KBM-7 (cell line): ENCODE measurements at places on chromosomes 11 and 22.

DNA sequence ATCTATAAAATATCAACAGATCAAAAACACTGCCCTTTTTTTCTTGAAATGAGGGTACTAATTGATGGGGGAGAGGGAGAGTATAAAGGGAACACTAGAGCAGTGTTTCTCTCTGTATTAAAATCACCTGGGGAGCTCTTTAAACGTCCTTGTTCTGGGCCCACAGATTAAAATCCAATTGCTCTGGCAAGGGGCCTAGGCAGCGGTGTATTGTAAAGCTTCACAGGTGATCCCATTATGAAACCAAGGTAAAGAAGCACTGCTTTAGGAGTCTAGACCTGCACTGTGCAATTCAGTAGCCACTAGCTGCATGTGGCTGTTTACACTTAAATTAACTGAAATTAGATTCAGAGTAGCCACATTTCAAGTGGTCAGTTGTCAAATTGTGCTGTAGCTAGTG, 3.0 kb downstream of the AQP11 start:
- DNase-seq: no peak

GRCh38 chr22:44186737-44187136, 6.0 kb downstream of the PARVG start:
- DNase-seq: no peak

- no peak for DNase-seq
Observed at GRCh38 chr22:20404881-20405280, 10.9 kb downstream of the ZNF74 start.

GRCh38 chr22:31605851-31606585, 56.0 kb downstream of the PISD start:
- DNase-seq: no peak

DNA sequence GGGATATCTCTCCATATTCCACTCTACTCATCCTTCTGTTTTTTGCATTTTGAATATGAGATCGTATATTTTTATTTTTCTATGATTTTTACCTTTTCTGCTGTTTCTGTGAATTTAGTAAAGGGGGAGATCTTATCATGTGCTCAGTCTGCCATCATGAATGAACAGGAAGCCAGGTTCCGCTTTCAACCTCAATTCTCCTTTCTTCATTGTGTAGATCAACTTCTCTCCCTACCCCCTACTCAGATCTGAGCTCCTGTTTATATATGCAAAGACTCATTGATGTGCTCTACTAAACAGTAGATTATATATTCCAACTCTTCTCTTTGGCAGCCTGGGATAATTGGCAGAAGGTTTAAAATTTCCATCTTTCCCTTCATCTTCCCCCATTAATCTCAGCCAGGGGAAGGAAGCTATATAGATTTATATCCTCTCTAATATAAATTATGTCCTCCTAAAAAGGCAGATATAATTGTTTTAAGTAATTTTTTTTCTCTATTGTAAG, 336.7 kb upstream of the PLET1 start:
- DNase-seq: no peak

DNA sequence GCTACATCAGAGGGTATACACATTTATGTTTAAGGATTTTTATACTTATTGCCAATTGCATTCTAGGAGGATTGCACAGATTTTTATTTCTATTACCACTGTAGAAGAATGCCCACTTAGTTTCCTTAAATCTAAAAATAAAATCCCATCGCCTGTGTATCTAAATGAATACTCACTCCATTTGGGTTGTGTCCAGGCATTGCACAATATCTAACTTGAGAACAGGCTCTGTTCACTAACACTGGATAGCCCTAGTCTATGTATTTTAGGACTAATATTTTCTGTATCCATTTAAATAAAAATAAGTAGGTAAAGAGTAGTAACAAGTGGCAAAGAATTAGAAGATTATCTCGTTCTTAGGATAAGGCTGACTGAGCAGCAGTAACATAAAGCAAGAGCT, 4.1 kb downstream of the C11orf52 start:
- DNase-seq: no peak

DNA sequence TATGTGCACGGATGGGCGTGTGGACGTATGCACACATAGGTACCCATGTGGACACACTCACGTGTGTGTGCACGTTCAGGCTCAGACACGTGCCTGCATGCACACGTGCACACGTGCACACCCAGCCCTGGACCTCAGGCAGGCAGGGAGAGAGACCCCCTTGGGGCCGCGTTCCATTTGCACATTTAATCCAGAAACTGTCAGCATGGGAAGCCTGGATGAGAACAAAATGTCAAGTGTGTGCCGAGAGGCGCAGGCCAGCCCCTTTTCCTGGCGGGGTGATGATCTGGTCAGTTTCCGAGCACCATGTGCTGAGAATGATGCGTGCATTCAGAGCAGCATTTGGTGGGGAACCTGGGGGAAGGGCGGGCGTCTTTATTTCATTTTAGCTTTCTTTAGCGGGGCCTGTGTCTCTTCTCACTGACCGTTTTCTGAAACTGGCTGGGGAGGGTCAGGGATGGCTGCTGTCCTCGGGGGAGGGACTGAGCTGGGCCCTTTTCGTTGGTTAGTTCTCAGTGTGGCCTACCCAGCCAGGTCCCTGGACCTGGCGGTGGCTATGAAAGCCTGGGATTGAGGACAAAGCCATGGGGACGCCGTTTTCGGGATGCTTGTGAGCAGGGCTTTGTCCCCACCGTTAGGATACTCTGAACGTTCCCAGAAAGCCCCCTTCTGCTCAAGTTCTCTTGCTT, 96.3 kb downstream of the KCNQ1 start:
- DNase-seq: no peak

- DNase-seq: peak; percentile 1
Observed at GRCh38 chr11:91435694-91436395, 788.8 kb upstream of the FAT3 start.

GRCh38 chr11:2386591-2386990, 9.5 kb downstream of the CD81 start:
- DNase-seq: no peak

- DNase-seq: peak; percentile 25
Observed at GRCh38 chr11:69801513-69802335, 17.5 kb downstream of the FGF3 start.
